Renal cortex interstitium (tissue), 15 donors: ENCODE measurements at places on chromosomes 4 and X.

DNA sequence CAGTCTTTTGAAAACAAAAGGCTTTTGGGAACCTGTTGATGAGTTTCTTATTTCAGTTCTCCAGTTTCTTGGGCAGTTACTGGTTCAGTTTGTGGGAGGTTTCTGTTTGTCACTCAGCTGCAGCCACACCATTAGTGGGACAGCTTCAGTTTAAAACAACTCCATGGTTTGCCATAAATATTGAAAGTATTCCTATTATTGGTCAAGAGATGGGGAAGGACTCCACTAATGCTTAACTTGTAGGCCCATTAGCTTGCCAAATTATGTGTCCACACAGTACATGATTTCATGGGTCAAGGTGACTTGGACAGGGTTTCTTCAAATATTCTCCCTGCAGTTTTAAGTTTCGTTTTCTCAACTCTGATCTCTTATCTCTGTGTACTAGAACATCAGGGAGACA, 15.5 kb upstream of the ASIC5 start:
- DNase-seq: no peak

- no peak for DNase-seq
Measured at GRCh38 chrX:150270622-150271021, 92.5 kb upstream of the MAMLD1 start.

GRCh38 chr4:181761156-181761555, 482.0 kb upstream of the TENM3 start:
- DNase-seq: no peak

DNA sequence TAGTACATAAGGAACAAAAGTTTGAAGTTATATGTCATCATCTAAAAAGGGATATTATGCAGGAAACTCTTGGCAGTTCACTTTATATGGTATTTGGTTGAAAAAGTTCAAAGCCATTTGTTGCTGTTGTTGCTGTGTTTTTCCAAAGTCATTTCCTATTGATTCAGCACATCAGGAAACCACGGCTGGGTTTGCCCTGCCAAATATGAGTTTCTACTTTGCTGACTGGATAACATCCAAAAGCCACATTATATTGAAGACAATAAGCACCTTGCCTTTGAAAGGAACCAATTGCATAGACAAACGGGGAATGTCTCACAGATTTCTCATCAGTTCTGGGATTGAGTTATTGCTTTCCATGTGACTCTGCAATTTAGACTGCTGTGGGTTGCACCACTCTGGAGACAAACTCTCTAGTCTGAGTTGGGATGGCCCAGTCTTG, 206.1 kb downstream of the SLC39A8 start:
- no peak for DNase-seq

DNA sequence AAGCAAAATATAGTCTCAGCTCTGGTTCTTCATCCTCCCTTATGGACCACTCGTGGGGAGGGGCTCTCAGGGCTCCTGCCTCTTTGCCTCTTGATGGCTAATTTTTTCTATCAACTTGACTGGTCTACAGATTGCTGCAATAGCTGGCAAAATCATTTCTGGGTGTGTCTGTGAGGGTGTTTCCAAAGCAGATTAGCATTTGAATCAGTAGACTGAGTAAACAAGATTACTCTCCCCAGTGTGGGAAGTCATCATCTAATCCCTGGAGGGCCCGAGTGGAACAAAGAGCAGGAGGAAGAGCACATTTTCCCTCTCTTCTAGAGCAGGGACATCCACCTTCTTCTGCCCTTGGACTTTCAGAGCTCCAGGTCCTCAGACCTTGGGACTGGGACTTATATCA, 153.5 kb downstream of the STK32B start:
- DNase-seq: no peak

GRCh38 chrX:123993326-123993725, 31.8 kb downstream of the STAG2 start:
- DNase-seq: no peak

- peak; percentile 97 for DNase-seq
Measured at GRCh38 chr4:86593688-86594558, at the start of gene PTPN13. TSS of gene PTPN13 (plus strand) at chr4:86594315. CDS start at chr4:86635257, 40,942 bp downstream.

DNA sequence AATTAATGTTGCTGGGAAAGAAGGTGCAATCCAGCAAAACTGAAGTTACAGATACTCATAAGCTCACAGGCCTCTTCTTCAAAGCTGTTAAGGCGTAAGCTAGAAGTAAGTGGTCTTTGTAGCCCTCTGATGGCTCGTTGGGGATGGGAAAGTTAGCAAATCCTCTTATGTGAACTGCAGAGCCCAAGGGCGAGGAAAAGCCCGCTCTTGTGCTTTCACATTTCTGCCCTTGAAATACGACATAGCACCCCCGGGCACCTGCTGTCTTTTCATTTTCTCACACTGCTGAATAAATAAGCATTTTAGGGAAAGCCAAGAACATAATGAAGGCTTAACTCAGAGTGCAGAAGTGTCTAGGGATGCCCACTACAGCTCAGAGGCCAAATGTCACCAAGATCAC, 73.1 kb upstream of the SORBS2 start:
- no peak for DNase-seq

- DNase-seq: peak; percentile 52
Measured at GRCh38 chrX:103376979-103377324, 614 bp downstream of the BEX3 start.

DNA sequence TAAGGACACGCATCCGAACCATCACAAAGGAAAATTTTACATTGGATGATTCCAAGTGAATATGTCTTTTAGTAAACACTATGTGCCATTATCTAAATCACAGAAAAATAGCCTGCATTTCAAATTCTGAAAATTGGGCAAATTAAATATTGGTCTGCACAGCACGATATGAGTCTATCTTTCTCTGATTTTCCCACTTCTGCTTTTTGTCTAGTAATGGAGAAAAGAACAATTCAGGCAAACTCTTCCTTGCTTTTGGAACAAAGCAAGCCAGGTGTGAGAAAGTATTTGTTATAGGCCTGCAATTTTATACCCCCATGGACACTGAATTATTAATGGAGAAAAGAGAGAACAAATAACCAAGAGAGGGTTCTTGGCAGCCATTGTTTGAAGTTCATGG, 97.8 kb downstream of the ZNF827 start:
- no peak for DNase-seq

GRCh38 chr4:62226082-62226481, 1026.0 kb downstream of the ADGRL3 start:
- DNase-seq: no peak

- no peak for DNase-seq
Measured at GRCh38 chr4:107870916-107871786, 46.4 kb downstream of the SGMS2 start.

DNA sequence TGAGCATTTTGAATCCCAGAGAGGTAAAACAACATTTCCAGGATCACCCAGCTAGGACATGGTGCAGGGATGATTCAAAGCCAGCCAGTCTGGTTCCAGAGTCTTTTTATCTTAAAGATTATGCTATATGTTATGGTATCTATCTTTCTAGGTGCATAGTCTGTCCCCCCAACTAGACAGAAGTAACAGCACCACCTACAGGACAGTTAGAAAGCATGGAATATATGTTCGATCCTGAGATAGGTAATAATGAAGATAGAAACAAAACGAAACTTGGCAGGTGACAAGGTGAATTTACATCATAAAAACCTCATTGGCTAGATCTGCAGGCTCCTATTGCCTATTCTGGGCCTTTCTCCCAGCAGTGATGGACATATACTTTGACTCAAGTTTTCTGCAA, 723.2 kb downstream of the SMARCA1 start:
- no peak for DNase-seq

GRCh38 chr4:1381181-1381621, 25.0 kb downstream of the NKX1-1 start:
- no peak for DNase-seq

DNA sequence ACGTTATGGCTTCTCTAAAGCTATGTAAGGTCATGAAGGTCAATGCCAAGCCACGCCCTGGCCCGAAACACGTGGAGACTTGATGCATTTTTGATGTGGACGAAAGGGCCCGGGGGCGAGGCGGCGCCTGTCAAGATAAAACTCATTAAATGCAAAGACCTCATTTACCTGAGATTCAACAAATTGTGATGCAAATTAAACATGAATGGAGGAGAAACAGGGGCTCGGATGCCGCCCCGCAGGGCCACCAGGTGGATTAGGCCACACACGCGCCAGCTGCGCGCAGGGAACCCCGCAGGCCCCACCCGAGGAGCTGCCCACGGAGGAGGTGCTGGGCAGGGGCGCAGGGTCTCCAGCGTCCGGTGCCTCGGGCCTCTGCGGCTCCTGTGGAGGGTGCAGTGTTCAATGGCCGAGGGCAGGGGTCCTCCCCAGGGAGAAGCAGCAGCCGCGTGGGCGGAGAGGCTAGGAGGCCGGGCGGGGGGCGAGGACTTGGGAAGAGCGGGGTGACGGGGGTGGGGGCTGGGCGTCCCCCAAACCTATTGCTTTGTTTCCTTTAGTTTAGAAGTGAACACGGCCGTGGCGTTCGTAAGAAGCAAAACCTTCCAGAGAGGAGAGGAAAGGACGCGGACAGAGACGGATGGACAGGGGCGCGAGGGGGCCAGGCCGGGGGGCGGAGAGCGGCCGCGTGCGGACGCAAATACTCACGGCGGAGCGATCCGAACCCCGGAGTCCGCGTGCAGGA, 40.4 kb downstream of the CPLX1 start:
- DNase-seq: no peak

DNA sequence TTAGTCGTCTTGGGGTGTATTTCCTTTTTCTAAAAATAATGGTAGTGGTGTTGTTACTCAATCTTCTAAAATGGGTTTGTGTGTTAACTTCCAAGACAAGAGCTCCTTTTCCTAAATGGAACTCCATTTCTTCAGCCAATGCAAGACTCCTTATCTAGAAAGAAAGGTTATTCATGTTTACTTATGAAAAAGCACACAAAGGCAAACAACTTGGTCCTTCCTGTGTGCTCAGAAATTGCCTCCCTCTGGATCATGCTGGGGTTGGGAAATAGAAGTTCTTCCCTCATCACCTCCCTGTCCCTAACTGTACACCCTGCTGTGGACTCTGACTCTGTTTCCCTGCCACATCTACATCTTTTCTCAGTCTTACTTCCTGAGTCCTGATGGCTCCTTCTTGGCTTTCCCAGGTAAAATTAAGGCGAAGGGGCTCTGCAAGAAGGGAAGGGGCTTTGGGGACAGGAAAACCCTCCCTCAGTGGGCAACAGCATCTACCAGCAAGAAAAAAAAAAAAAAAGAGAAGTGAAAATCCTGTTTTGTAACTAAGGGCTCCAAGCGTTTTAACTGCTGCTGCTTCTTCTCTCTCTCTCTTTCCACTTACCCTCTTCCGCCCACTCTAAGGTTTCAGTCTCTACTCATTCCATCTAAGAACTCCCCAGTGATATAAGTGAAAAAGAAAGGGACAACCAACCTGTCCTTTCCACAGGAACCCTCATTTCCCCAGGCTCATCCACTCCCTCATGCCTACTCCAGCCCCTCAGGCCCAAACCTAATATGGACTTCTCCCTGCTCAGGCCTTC, 19.8 kb upstream of the TASL start:
- DNase-seq: no peak

DNA sequence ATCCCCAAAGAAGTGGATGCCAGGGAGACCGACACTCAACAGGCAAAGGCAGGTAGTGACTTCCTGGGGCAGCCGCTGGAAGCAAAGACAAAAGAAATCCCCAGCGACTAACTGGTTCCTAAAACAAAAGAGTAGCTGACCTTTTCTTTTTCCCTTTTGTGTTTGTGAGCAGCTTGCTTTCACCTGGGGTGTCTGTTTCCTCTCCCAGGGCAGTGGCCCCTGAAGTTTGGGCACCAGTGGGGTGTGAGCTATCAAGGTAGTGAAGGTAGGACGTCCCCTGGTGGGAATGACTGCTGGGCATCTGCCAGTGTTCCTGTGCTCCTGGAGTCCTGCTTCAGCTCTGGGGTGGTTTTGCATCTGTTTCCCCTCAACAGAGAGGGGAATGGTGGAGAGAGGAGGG, 41.6 kb upstream of the STIM2 start:
- DNase-seq: no peak

DNA sequence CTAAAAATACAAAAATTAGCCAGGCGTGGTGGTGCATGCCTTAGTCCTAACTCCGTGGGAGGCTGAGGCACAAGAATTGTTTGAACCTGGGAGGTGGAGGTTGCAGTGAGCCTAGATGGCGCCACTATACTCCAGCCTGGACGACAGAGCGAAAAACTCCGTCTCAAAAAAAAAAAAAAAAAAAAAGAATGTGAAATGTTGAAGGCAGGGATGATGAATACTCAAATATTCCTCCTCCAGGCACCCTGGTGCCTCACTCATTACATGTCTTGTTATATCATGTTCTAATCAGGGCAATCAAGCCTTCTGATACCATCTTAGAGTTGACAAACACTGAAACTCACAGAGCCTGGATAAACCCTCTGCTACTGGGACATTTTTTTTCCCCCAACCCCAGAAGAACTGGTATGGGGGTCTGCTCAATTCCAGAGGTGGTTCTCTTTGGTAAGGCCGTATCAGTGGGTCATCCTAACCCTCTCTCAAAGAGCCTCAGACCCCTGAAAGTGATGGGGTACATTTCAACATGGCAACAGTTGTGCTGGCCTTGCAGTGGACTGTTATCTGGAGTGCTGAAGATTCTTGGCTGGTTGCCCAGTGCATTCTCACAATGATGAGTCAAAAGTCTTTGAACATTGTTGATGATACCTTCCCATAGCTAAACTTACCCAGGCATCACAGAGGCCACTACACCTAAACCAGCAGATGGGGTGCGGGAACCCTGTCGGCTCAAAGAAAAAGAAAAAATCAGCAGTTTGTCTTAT, 2.4 kb upstream of the SH3KBP1 start:
- no peak for DNase-seq

- no peak for DNase-seq
Measured at GRCh38 chr4:108488865-108489264, 131.5 kb upstream of the RPL34 start.

DNA sequence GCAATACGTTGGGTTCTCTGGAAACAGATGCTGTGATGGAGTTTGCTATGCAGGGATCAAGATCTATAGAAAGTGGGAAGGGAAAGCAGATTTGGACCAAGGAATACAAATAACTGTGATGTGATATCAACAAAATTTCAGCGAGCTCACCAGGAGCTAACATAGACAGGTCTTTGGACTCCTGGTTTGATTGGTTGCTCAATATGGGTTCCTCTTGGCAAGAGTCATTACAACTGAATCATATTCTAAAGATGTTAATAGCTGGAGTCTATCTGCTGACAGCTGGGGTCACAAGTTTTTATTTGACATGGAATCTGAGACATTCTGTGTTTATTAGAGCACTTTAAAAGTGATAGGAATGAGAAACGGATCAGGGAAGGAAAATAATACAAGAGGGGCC, 637.6 kb upstream of the GNPDA2 start:
- no peak for DNase-seq

GRCh38 chr4:30720021-30720660, at the start of gene PCDH7:
TSS of gene PCDH7 (plus strand) at chr4:30720369. CDS start at chr4:30721423, 1,054 bp downstream.
- peak; percentile 64 for DNase-seq
